ENCODE measurements at places on chromosomes 3 and 15.

DNA sequence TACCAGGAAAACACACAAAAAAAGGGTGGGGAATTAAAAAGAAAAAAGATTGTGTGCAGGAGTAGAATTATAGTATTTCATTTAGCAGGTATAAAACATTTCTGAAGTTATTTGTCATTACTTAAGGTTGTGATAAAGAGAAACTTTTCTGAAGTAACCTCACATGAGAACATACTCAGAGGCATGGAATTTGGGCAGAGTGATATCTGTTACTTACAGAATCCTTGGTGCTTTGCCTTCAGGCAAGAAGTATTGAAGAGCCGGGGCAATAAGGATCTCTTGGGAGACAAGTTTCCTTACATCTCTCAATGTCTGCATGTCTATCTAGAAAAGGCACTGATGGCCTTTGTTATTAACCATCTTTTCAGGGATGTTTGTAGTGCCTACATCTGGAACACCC, 179.7 kb upstream of the ROBO1 start:
- no peak for DNase-seq

GRCh38 chr3:108527109-108527508, 16.7 kb upstream of the MYH15 start:
- no peak for DNase-seq

DNA sequence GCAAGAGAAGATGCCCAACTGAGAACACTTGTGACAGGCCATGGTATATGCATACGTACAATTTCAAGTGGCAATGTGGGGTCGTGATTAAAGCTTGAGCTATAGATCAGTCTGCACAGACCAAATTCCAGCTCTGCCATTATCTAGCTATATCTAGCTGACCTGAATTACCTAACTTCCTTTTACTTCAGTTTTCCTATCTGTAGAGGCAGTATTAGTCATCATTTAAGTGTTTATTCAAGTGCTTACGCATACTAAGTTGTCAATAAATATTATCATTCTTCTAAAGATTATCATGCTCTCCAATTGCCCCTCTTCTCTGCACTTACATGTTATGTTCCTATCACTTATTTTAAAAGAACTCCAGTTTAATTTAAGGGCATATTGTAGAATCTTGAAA, 87.9 kb downstream of the ARPP21 start:
- no peak for DNase-seq

DNA sequence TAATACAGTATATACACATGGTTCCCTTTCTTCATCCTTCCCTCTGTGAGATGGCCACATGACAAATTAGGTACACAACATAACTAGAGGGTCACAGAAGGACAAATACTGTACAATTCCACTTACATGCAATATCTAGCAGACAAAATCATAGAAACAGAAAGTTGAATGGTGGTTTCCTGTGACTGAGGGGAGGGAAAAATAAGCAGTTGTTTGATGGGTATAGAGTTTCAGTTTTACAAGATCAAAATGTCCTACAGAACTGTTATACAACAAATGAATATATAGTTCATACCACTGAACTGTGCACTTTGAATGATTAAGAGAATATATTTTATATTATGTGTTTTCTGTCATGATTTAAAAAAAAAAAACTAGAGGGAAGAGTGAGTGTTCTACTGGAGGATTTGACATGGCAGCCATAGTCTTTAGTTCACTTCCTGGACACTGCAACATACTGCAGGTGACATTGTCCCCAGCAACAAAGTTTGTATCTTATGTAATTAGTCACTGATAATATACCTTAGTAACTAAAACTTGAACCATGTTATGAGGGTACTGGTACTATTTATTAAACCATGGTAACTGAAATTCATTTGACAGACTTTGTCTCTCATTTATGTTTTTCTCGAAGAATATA, 37.2 kb downstream of the CCDC54 start:
- no peak for DNase-seq
